ENCODE measurements at places on chromosomes 13 and 19.
A peak's percentile ranks its signal among the peaks of the same experiment; 100 is the strongest.

GRCh38 chr13:112545856-112546255, 42.1 kb downstream of the TUBGCP3 start:
- no peak for DNase-seq

DNA sequence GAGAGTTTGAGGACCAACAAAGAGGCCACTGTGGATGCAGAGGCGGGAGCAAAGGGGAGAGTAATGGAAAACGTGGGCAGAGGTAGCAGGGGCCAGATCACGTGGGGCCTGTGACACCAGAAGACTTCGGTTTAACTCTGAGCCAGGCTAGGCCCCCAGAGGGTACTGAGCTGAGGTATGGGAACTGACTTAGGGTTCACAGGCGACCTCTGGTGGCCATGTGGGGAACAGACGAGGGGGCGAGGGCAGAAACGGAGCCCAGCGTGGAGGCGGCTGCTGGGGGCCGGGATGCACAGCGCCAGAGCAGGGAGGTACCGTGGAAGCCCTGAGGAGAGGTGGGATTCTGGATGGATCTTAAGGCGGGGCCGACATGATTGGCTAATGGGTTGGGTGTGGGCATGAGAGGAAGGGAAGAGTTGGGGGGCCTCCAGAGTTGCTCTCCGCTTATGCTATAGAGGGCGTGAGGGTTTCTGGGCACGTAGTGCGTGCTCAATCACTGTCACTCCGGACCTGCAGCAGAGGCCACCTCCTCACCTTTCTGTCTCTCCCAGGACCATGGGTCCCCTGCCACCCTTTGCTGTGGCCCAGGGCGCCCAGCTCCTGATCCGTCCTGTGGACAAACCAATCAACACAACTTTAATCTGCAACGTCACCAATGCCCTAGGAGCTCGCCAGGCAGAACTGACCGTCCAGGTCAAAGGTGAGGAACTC, 13.7 kb downstream of the PVR start:
- DNase-seq: peak; percentile 57

GRCh38 chr13:79128158-79128557, 277.9 kb downstream of the RBM26 start:
- no peak for DNase-seq

- DNase-seq: no peak
Observed at GRCh38 chr19:3518255-3518654, 12.1 kb downstream of the FZR1 start.

GRCh38 chr13:107364658-107365057, 796.7 kb upstream of the ARGLU1 start:
- no peak for DNase-seq

DNA sequence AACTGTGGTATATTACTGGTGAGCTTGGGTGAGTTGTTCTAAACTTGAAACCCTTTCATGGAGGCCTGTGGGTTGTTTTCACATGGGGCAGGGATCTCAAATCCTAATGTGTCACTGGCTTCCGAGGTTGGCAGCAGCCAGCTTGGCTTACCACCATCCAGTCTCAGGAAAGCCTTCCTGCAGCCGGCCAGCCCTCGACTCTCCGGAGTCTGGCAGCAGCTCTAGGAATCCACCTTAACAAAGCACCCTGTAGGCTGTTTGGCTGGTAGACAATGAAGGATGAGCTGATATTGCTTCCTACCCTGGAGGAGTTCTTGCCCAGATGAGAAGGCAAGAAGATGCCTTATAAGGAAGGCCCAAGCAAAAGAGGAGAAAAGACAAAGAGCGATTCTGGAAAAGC, 188.3 kb downstream of the KLF12 start:
- no peak for DNase-seq

DNA sequence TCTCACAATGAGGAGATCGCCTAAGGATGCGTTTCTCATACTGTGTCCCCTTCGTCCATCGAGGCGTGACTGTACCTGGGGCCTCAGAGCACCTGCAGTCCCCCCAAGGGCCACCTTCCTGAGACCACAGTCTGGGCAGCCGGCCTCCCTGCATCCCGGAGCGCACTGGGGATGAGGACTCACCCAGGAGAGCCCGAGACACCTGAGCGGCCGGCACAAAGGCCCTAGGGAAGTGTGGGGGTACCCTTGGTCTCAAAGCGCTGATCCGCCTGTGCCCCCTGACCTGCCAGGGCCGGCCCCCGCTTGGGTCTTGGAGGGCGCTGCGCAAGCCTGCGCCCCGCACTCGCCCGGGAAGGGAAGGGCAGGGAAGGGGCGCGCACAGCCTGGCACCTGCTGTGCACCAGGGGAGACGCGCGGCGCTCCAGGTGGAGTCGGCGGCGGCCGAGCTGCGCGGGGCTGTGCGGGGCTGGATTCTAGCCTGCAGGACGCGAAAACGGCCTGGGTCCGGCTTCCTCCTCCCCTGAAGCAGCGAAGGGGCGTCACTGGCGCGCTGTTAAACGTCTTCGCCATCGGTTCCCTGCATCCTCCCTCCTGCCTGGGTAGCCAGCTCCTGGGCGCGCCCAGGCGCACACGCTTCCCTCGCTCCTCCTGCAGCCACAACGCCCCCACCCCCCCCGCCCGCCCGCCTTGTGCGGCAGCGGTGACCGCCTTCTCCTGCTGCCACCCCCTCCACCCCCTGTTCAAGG, 13.6 kb upstream of the USP29 start:
- no peak for DNase-seq

DNA sequence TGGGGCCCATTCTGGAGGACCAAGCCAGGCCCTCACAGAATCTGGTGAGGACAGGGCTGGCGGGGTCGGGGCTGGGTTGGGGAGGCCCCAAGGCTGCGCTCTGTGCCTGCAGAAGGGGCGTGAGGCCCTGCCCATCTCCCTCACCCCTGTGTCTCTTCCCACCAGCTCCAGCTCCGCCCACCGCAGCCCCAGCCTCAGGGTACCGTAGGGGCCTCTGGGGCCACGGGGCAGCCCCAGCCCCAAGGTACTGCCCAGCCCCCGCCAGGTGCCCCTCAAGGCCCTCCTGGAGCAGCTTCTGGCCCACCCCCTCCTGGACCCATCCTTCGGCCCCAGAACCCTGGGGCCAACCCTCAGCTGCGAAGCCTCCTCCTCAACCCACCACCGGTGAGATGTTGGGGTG, 15.4 kb upstream of the PTOV1 start:
- no peak for DNase-seq

DNA sequence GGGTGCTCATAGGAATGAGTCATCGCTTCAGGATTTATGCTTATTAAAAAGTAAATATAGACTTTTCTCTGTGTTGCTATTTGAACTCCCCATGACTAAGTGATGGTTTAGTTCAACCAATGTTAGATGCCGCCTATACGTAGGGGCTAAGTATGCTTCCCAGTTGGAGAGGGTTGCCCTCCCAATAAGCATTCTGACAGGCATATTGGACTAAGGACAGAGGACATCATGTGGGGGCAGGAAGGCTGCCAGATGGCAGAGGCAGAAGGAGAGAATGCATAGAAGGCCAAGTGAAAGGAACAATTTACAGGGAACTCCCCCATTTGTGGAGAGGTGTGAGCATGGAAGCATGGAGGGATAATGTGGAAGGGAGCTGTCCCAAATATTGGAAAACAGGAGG, 318.4 kb upstream of the OBI1 start:
- DNase-seq: no peak

DNA sequence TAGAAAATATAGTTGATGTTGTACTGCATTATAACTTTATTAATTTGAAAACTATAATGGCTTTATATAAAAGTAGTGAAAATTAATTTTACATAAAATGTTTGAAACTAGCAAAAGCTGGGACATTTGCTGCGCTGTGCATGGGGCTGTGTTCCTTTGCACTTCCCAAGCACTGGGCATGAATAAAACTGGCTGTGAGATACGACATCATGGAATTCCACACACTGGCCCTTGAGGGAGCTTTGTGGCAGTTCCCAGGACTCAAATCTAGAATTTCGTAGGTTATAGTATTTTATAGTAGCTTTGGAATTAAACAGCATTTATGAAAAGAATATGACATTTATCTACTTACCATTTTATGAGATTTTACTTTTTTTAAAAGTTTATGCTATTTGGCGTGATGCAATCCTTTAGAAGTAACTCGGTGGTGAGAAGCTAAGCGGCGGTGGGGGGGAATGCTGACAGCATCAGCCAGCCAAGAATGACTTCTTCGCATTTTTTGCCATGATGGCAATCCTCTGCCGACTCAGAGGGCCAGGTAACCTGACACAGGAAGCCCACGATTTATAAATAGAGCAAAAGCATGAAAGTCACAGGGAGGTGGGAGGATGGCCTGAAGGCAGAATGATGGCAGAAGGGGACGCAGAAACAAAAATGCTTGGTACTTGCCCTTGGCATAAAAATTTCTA, 553.5 kb downstream of the MYO16 start:
- DNase-seq: peak; percentile 20

DNA sequence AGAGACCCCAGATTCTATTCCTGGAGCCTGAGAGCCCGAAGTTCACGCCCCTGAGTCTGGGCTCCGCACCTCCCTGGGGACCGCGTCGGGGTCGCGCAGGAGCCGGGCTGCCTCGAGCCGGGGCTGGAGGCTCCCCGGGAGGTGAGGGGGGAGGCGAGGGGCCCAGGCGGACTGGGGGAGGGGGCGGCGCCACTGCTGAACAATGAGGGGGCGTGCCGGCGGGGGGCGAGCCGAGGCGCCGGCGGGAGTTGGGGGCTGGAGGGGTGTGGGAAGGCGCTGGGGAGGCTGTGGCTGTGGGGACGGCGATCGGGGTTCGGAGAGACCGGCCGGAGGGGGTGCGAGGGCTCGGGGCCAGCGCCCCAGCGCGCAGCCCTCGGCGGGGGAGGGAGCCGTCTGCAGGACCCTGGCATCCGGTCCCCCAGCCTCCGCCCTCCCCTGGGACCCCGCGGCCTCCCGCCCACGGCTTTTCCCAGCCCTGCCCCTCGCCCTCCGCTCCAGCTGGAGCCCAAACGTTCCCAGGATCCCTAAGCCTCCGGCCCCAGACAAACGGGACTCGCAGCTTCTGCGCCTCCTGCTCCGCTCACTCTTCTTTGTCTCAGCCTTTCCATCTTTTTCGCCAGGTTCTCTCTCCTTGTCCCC, 922 bp downstream of the PLEKHG2 start:
- DNase-seq: no peak

DNA sequence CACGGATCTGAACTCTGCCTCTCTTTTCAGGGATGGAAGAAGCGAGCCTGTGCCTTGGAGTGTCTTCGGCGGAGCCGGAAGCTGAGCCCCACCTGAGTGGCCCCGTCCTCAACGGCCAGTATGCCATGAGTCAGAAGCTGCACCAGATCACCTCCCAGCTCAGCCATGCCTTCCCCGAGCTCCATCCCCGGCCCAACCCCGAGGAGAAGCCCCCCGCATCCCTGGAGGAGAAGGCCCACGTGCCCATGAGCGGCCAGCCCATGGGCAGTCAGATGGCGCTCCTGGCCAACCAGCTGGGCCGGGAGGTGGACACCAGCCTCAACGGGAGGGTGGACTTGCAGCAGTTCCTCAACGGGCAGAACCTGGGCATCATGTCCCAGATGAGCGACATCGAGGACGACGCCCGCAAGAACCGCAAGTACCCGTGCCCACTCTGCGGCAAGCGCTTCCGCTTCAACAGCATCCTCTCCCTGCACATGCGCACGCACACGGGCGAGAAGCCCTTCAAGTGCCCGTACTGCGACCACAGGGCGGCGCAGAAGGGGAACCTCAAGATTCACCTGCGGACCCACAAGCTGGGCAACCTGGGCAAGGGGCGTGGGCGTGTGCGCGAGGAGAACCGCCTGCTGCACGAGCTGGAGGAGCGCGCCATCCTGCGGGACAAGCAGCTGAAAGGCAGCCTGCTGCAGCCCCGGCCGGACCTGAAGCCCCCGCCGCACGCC, 71.5 kb downstream of the ZNF536 start:
- DNase-seq: no peak

- no peak for DNase-seq
Observed at GRCh38 chr13:29160862-29161261, 340.7 kb downstream of the MTUS2 start.

GRCh38 chr19:4474514-4475022, 2.5 kb downstream of the HDGFL2 start:
- no peak for DNase-seq

DNA sequence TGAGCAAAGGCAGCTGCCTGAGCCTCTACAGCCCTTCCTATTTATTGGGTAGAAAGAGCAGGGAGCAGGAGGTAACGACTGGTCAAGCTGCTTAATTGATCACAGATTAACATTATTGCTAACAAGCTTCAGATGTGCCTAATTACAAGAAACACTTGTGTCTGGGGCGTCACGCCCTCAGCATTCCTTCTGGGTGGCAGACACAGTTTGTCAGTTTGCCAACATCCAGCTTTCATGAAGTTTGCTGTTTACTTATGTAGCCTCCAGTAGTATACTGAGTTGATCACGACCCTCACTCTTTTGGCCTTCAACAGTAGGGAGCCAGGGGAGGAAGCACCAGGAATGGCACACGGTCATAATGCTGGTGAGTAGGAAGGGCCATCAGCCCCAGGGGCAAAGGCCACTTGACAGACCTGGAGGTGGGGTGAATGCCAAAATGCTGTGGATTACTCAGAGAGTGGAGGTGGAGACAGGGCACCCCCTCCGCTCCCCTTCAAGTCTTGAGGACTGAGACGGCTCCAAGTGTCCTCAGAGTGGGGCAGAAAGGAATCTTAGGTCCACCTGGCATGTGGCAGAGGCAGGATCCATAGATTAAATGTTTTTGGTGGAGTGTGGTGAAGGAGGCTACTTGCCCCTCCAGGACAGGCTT, 34.9 kb upstream of the PSPC1 start:
- DNase-seq: no peak

GRCh38 chr13:63287926-63288325, 1872.3 kb upstream of the PCDH20 start:
- DNase-seq: no peak

DNA sequence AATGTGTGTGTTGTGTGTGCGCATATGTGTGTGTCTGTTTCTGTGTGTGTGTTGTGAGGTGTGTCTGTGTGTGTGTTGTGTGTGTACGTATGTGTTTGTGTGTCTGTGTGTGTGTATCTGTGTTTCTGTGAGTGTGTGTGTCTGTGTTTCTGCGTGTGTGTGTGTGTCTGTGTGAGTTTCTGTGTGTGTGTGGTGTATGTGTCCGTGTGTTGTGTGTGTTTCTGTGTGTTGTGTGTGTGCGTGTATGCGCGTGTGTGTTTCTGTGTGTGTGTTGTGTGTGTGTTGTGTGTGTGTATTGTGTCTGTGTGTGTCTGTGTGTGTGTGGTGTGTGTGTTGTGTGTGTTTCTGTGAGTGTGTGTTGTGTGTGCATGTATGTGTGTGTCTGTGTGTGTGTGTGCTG, 38.9 kb upstream of the KL start:
- DNase-seq: no peak

DNA sequence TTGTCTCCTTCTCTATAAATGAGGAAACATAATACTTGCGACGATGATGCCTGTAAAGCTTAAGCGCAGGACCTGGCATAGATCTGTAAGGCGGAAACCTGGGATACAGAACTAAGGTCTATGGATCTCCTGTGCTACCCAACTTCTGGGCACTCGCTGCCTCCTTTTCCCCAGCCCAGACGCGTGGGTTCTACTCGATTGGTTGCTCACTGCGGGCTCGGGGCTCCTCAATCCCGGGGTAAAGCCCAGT, 615 bp upstream of the PSMC4 start:
- no peak for DNase-seq

GRCh38 chr19:54606230-54606629, 12.8 kb downstream of the LILRA1 start:
- DNase-seq: peak; percentile 25

- DNase-seq: peak; percentile 44
Observed at GRCh38 chr19:54561840-54562239, 11.8 kb upstream of the LILRA2 start.

GRCh38 chr13:30006246-30006645, 155.8 kb upstream of the UBL3 start:
- no peak for DNase-seq

- DNase-seq: no peak
Observed at GRCh38 chr19:51319649-51320279, 8.3 kb downstream of the IGLON5 start.

Measured in RPMI8226 (cell line).